ENCODE measurements at places on chromosomes 11 and 22. TPM values are rescaled to one million over a fixed set of nuclear protein-coding genes. Genes with fewer than 3 reads are reported as not detected.
A peak's percentile ranks its signal among the peaks of the same experiment; 100 is the strongest.

The IL17REL gene
- total RNA-seq, result under 0.01 TPM

The RAG2 gene
- not detected for total RNA-seq

The SLC22A6 gene
- not detected for total RNA-seq

The FOLH1 gene
- total RNA-seq, result not detected

The SLC29A2 gene
- 0.79 TPM for total RNA-seq

The OR5A1 gene
- not detected for total RNA-seq

DNA sequence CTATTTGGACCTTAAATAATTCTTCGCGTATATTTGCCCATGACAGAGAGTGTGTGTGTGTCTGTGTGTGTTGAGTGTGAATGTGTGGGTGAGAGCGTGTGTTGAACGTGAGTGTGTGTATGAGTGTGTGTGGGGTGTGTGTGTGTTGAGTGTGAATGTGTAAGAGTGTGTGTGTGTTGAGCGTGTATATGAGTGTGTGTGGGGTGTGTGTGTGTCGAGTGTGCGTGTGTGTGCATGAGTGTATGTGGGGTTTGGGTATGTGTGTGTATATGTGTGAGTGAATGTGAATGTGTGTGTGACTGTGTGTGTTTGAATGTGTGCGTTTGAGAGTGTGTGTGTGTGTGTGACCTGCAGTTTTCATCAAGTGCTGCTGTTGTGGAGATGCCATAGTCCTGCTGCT is 26.8 kb downstream of the GAL start:
- DNase-seq, result no peak

GRCh38 chr22:11360632-11361031 is 4167.4 kb upstream of the OR11H1 start:
- no peak for DNase-seq

GRCh38 chr22:32660292-32660691 is 141.2 kb upstream of the TIMP3 start:
- DNase-seq, result peak; percentile 60

GRCh38 chr22:24706054-24706453 is 68.5 kb downstream of the PIWIL3 start:
- peak; percentile 24 for DNase-seq

DNA sequence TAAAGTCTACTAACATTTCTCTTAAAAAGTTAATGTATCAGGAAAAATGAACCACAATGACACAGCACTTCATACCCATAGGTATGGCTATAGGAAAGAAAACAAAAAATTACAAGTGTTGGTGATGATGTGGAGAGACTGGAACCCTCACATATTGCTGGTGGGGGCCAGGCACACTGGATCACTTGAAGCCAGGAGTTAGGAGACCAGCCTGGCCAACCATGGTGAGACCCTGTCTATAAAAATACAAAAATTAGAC is 26.7 kb downstream of the TCF20 start:
- DNase-seq, result no peak

GRCh38 chr22:46937939-46938338 is 175.5 kb downstream of the TBC1D22A start:
- no peak for DNase-seq

DNA sequence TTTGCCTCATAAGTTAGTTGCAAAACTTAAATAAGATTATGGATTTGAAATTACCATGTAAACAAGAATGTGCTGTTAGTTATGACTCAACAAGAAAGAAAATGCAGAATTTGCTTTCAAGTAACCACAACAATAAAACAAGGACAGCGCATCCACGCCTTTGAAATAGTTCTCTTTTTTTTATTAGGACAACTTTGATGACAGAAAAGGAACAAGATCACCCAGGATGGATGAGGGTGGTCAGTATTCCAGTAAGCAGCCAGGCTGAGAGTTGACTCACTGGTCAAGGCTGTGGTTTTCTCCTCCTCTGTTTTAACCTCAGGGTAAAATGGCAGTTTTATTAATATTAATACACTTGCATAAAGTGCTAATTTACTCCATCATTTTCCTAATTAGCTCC is 544.4 kb downstream of the OPCML start:
- DNase-seq, result no peak

- no peak for DNase-seq
These were observed 542.3 kb downstream of the BUD13 start for GRCh38 chr11:116230438-116230837.

- no peak for DNase-seq
These were observed 27.1 kb upstream of the WNT11 start for GRCh38 chr11:76233196-76233921.

GRCh38 chr11:46917109-46917761 is 1.1 kb downstream of the LRP4 start:
- DNase-seq, result no peak

GRCh38 chr11:133366147-133366546 is 166.2 kb downstream of the OPCML start:
- DNase-seq, result no peak

- peak; percentile 20 for DNase-seq
These were observed 4.5 kb downstream of the TLCD5 start for GRCh38 chr11:120329556-120329955.

GRCh38 chr11:3132271-3132781 is 32.8 kb downstream of the OSBPL5 start:
- no peak for DNase-seq

All from lung microvascular endothelial cell (primary cell).